Large intestine (tissue), 12 donors: ENCODE measurements at places on chromosomes 5 and 9. TPM values are rescaled to one million over a fixed set of nuclear protein-coding genes. Genes with fewer than 3 reads are reported as not detected.

GFRA3 gene
- 6.9 TPM for polyA plus RNA-seq

STPG3 gene
- 3.4 TPM for polyA plus RNA-seq

TSSK1B gene
- polyA plus RNA-seq: not detected

GDF9 gene
- 0.51 TPM for polyA plus RNA-seq

PTGDS gene
- 4.6 TPM for polyA plus RNA-seq

PCDHA4 gene
- polyA plus RNA-seq: 1.3 TPM

MYOT gene
- 2.2 TPM for polyA plus RNA-seq

FOXD1 gene
- polyA plus RNA-seq: 0.04 TPM

TAS2R1 gene
- not detected for polyA plus RNA-seq

ACTBL2 gene
- polyA plus RNA-seq: 0.01 TPM

PIP5KL1 gene
- 0.79 TPM for polyA plus RNA-seq

SPAG8 gene
- 1.4 TPM for polyA plus RNA-seq

GABRP gene
- 0.13 TPM for polyA plus RNA-seq

TAF11L10 gene
- polyA plus RNA-seq: not detected

CTNND2 gene
- polyA plus RNA-seq: 2.8 TPM
